Common myeloid progenitor, CD34-positive (primary cell): ENCODE measurements at places on chromosomes 16 and 17.
A peak's percentile ranks its signal among the peaks of the same experiment; 100 is the strongest.

- DNase-seq, result no peak
Observed at GRCh38 chr16:75931043-75931442, 204.8 kb upstream of the CPHXL start.

GRCh38 chr17:33080091-33080490 is 88.4 kb downstream of the SPACA3 start:
- DNase-seq, result no peak

- DNase-seq, result no peak
Observed at GRCh38 chr17:63015824-63016223, 49.8 kb downstream of the TANC2 start.

DNA sequence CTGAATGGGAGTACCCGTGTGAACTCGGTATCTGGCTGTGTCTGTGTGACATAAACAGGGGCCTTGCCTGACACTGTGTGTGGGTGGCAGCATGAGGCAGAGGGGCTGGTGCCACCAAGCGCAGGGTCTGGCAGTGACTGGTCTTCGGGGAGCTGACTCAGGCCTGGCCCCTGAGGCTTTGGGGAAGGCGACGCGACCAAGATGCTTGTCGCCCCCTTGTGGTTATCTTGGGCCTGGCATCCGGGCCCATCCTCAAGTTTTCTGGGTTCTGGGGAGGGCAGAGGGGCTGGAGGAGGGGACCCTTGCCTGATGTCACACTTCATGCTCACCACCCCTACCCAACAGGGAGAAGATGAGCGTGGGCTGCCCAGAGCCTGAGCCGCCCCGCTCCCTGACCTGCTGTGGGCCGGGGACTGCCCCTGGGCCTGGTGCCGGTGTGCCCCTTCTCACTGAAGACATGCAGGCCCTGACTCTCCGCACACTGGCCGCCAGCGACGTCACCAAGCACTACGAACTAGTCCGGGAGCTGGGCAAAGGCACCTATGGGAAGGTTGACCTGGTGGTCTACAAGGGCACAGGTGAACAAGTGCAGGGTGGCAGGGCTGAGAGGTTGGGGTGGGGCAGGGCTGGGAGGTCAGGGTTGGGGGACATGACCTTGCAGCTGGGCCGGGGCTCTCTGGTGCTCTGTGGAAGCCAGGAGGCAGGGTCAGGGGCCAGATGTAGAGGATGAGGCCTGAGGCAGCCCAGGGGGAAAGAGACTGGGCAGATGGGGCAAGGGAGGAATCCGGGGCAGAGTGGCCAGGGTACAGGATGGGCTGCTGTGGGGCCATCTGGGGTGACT is 24.9 kb downstream of the SBK1 start:
- DNase-seq, result peak; percentile 76

- peak; percentile 85 for DNase-seq
Observed at GRCh38 chr17:5097101-5097834, 14.4 kb downstream of the ZNF232 start.

DNA sequence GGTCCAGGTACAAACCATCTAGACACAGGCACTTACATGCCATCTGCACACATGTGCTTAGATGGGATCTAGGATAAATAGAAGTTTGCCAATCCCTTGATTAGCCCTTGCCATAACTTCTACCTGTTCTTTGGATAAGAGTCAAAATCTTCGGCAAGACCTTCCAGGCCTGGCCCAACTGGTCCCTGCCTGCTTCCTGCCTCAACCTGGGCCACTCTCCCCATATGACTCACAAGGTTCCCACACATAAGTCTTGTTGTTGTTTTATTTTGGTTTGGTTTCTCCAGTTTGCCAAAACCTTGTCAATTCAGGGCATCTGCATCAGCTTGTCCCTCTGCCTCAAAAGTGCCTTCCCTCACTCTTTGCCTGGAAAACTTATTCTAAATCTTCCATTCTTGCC is 95.3 kb upstream of the XYLT1 start:
- DNase-seq, result no peak

DNA sequence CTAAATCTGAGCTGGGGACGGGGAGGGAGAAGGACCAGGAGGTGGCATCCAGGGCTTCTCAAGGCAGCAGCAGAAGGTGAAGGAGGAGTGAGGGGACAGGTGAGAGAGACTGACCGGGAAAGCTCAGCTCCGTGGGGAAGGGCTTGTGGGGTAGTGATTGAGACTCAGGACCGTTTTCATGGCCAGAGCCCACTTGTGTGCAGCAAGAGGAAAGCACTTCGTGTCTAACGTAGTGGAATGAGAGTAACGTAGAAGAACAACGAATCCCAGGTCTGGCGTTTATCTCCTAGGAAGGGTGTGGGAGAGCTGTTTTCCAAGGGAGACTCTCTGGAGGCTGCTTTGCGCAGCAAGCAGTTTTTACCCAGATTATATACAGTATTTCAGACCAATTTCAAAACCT is 1.3 kb upstream of the CDH3 start:
- DNase-seq, result no peak

- no peak for DNase-seq
Observed at GRCh38 chr17:70370816-70371215, 201.5 kb downstream of the KCNJ2 start.

GRCh38 chr16:8996891-8997290 is 33.2 kb upstream of the USP7 start:
- peak; percentile 20 for DNase-seq

DNA sequence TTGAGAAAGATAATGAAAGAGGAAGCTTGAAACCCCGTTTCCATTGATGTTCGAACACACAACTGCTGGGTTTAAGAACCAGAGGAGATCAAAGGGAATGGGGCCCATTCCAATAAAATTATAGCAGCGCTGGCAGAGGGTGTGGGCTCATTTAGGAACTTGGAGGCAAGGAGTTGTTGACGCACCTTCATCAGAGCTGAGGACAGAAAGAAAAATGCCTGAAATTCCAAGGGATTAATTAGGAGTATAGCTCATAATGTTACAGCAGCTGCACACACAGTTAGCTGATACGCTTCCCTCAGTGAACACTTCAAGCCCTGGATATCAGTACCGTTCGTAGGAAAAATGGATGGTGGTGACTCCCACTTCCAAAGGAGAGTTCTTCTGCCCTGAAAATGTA is 127.2 kb downstream of the AXIN2 start:
- DNase-seq, result no peak

DNA sequence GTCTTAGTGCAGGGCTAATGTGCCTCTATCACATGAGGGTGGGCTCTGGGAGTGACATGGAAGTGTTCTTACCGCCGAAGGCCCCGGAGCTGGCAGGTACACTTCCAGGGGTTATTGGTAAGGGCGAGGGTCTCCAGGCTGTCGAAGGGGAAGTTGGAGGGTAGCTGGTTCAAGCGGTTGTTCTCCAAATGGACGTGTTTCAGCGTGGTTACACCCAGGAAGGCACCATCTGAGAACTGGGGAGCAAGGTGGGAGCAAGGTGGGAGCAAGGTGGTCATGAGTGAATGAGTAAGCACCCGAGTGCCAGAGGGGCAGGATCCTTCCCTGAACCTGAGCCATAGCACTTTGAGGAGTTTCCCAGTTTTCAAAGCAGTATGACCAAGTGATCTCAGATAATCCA is 3.0 kb downstream of the CHAD start:
- no peak for DNase-seq

- no peak for DNase-seq
Observed at GRCh38 chr17:39429600-39429999, 21.5 kb downstream of the MED1 start.

- no peak for DNase-seq
Observed at GRCh38 chr16:7452090-7452489, 119.4 kb downstream of the RBFOX1 start.

GRCh38 chr16:1134776-1135458 is 18.0 kb upstream of the CACNA1H start:
- DNase-seq, result no peak

GRCh38 chr17:82447876-82448275 is 2.7 kb downstream of the CYBC1 start:
- peak; percentile 7 for DNase-seq

GRCh38 chr16:1590930-1591705 is 20.8 kb downstream of the IFT140 start:
- no peak for DNase-seq

DNA sequence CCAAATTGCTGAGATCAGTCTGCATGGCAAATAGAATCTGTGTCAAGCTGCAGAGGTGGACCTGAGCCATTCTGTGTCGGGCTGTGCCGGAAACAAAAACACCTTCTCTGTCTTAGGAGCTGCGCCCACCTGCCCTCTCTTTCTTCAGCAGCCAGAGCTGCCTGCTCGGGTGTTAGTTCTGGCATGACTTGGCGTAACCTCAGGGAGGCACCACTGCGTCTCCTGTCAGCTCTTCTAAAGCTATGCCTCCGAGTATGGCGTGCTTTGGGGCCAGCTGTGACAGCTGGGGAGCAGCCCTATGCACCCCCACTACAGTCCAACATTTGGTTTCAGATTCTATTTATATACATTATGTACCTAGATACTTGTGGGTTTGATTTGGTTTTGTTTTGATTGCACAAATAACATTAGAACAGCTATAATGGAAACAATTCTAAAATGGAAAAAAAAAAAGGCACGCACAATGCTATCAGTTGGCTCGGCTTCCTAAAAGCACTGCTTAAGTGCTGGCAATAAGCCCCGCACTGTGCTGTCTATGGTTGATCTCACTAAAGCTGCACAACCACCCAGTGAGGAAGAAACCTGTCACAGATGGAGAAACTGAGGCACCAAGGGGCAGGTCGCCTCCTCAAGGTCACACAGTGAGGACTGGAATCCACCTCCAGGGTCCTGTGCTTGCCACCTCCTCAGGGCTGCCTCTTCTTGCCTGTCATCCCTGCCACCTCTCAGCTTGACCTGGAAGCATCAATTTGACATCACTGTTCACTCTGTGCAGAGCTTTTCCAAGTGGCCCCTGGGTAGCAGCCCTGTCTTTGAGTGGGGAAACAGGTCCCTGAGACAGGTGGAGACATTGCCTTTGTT is 18.7 kb upstream of the ADGRG1 start:
- DNase-seq, result peak; percentile 86

DNA sequence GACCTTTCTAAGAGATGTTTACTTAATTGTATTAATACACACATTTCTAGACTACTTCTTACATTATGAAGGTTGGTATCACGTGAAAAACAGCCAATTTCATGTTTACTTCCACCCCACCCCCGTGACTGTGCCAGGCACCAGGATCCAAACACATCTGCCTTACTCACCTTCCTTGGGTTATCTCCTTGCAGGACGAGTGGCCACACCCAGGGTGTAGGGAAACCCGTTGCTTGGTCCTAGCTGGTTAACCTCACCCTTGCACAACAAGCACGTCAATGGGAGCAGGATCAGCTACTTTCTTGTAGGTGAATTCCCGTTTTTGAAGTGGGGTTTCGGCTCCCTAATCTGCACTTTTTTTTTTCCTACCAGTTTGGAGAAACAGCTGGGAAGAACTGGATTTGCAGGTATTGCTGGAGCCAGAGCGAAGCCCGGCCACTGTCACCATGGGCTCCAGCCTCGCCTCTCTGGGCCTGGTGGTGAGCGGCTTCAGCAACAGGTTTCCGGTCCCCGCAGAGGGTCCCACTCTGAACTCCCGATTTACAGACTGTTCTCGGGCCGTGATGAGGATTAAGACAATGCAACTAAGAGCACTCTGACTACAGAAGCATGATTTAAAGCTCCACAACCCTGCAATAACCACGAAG is 2.1 kb upstream of the UBB start:
- no peak for DNase-seq

- DNase-seq, result no peak
Observed at GRCh38 chr17:19464031-19465026, 53.3 kb downstream of the RNF112 start.
